ENCODE measurements at places on chromosomes 2 and 18.

DNA sequence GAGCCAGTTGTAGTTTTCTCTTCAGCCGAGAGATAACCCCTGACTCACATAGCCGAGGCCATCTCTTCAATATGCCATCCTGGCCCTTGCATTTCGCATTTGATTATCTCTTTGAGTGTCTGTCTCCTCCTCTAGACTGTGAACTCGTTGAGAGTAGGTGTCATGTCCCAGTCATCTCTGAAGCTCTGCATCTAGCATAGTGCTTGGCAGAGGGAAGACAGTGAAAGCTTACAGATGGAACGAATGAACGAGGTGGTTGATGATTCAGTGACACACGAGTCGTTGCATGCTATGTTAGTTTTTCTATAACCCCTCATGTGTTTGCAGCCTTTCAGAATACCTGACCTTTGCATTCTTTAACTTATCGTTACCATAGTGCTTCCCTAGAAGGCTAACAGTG, 59.9 kb upstream of the CYRIA start:
- no peak for DNase-seq

- DNase-seq = no peak
Measured at GRCh38 chr2:46977280-46977665, 61.7 kb upstream of the MCFD2 start.

- DNase-seq = no peak
Measured at GRCh38 chr18:10771053-10771709, 245.4 kb downstream of the NAPG start.

DNA sequence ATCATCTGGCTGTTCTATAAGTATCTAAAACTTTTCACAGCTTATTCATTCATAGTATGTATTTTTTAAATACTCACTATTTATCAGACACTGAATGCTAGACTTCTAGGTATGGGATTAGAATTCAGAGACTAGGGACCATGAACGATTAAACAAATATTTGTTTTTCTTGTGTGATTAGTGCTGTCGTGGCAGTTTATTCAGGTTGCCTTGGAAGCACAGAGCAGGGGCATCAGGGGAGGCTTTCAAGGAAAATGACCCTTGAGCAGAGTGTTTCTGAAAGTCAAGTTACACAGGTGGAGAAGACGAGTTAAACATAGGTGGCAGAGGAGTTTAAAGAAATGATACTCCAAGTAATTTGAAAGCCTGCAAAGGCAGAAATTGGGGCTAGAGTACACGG, 5.7 kb downstream of the SPOPL start:
- DNase-seq = no peak

DNA sequence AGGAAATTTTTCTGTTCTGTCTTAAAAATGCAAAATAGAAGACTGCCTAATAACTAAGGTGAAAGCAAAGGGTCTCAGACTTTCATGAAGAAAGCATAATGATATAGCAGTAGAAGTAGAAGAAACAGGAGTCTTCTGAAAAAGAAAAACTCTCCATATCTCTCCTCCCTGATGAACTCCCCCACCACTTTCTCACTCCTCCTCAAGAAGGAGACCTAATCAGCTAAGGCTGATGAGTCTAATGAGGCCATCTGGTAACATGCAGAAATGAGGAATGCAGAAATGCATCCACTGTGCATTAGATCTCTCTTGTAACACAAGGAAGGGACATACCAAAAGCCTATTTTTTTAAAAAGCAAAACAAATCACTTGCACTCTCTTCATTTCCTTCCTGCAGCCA, 273.7 kb upstream of the UBE2E3 start:
- DNase-seq = no peak

GRCh38 chr2:230824406-230824978, 40.2 kb upstream of the ITM2C start:
- DNase-seq = peak; percentile 49

DNA sequence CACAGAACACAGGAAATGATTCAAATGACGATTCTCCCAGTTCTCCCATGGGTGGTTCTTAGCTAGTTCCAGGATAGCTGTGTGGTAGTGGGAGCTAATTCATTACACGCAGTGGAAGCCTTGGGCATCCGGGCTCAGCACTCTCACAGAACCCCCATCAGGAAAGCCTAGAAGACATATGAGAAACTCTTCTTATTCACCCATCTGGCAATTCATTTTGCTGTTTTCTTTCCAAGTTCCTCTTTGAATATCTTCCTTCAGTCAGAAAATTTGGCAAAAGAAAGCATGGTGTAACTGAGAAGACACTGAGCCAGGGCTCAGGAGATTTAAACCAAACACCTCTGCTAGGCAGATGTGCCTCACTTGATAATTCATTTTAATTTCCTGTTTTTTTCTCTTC, 85.2 kb upstream of the FN1 start:
- no peak for DNase-seq

GRCh38 chr2:177817300-177817699, 255.3 kb downstream of the PDE11A start:
- no peak for DNase-seq

GRCh38 chr18:80042785-80043184, 8.6 kb downstream of the RBFA start:
- DNase-seq = no peak

DNA sequence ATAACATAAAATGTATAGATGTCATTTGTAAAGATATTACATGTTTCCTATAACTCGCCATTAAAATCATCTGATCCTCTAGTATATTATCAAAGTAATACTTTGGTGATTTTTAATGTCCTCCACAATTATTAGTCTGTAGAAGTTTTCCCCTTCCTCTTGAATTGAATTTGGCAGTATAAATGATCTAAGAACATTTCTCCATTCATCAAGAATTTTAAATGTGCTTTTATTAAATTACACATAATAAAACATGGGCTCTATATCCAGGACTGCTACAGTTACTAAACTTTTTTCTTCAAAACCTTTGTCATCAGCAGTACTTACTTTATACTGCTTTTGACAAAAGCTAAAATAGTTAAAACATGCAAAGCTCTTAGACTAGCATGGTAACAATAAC, 315.4 kb upstream of the ZC3H15 start:
- DNase-seq = no peak

All from T1000 (cell line).